Panc1 (cell line): ENCODE measurements at places on chromosomes 2 and 18. TPM values are rescaled to one million over a fixed set of nuclear protein-coding genes. Genes with fewer than 3 reads are reported as not detected.

DNA sequence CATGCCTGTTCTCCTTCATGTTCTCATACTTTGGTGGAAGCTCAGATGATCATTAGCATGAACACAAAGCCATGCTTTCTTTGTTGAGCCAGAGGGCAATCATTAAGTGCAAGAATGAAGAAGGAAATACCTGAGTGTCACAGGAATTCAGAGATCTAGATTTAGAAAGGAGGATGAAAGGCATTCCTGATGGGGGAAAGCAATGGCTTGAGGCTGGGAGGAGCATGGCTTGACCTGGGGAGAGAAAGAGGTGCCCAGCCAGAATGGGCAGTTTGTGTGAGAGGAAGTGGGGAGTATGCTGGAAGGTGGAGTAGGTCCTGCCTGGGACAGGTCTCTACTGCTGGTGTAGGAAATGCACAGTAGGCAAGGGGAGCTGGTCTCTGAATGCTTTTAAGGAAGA, 35.1 kb downstream of the SLC4A3 start:
- no peak for DNase-seq

DNA sequence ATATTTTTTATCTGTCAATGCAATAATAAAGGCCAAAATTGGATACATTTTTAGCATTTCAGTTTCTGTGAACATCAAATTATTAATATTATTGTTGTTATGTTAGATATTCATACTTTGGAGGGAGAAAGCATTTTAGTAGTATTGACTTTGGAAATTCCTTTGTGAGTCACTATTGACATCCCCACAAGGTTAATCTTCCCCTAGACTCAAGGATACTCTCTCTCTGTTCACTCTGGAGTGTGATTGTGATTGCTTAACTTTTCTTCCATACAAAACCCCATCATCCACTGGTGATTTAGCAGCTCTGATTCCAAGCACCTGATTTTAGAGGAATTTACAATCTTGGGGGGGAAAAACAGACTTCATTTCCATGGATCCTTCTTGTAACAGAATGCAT, 352.0 kb downstream of the THSD7B start:
- no peak for DNase-seq

- no peak for DNase-seq
Measured at GRCh38 chr2:70978341-70979179, at the start of gene ANKRD53. ANKRD53 (plus strand) TSS chr2:70978630; CDS start chr2:70978646, 16 bp downstream.

- DNase-seq = no peak
Measured at GRCh38 chr2:7116511-7116910, 199.3 kb downstream of the RNF144A start.

DNA sequence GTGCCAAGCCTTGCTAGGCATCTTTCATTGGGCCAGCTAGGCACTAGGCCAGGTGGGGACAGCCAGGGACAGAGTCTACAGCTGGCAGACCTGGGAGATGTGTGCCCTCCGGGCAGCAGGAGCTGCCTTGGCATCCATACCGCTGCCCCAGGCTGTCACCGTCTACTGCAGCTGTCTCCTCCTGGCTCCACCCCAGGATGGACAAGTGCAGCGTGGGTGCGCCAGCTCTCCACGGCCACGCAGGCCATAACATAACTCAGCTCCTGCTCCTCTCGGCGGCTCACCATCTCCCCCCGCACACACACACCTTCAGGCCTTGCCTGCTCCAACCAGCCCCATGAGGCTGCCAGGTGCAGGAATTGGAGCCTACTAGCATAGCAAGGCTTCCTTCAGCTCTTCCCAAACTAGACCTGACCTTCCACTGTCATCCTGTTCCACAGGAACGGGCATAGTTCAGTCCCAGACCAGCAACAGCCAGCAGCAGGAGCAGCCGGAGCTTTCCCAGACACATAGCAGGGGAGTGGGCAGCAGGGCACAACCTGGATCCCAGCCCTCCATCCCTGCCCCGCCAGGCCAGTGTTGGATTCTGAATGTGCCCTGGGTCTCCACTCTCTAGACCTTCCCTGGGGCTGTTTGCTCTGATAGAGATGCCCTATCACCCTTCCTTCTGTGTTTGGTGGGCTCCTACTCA, 2.5 kb upstream of the ADRA2B start:
- no peak for DNase-seq

- DNase-seq = no peak
Measured at GRCh38 chr2:210553373-210553772, 3.0 kb upstream of the CPS1 start.

GRCh38 chr18:30163573-30163972, 879.0 kb downstream of the DSC3 start:
- no peak for DNase-seq

GRCh38 chr2:217918308-217919024, 84.3 kb downstream of the TNS1 start:
- no peak for DNase-seq

GRCh38 chr18:28041366-28041765, 135.6 kb downstream of the CDH2 start:
- DNase-seq = no peak

GRCh38 chr2:235494716-235495372, 1.0 kb downstream of the AGAP1 start:
- no peak for DNase-seq

The SIX3 gene
- 0.21 TPM for total RNA-seq

The ALPI gene
- total RNA-seq = not detected

The CTAGE1 gene
- total RNA-seq = not detected
